Activated B cell treated with CpG ODN at 0.5 μM for 24 hours (primary cell): ENCODE measurements at places on chromosomes 16 and 17. TPM values are rescaled to one million over a fixed set of nuclear protein-coding genes. Genes with fewer than 3 reads are reported as not detected.
A peak's percentile ranks its signal among the peaks of the same experiment; 100 is the strongest.

- H3K27ac ChIP-seq: peak overlapping the region; percentile 75
- H3K27me3 ChIP-seq: no peaks in the 10 kb centered on the region
- no peaks in the 10 kb centered on the region for H3K36me3 ChIP-seq
- H3K4me3 ChIP-seq: no peak overlapping the region
- peaks cover 42% of the 10 kb centered on the region for H3K4me1 ChIP-seq
- no peak for DNase-seq
Measured at GRCh38 chr17:17739388-17740066, 58.3 kb downstream of the RAI1 start.

GRCh38 chr17:80885947-80886582 is 105.6 kb upstream of the CHMP6 start:
- H3K27ac ChIP-seq: peak overlapping the region; percentile 46
- no peaks in the 10 kb centered on the region for H3K27me3 ChIP-seq
- DNase-seq: no peak
- peak overlapping the region; percentile 52 for H3K4me3 ChIP-seq

DNA sequence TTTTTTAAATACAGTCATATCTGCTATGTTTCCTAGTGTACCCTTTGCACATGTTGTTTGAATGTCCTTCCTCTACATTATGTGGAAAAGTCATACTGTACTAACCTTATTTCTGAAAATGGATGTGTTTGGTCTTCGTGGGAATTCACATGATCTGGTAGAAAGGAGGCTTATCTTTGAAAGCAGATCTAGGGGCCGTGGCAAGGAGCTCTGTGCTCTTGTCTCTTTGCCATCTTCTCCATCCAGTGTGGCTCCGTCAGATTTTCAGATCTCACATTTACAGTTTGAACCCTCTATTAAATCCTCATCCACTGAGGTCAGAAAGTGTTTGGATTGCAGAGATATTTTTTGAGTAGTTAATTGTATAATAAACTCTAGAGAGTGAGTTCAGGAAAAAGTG is 32.9 kb downstream of the MAP2K4 start:
- no peak for DNase-seq
- no peaks in the 10 kb centered on the region for H3K27me3 ChIP-seq
- no peak overlapping the region for H3K4me3 ChIP-seq
- peaks cover 18% of the 10 kb centered on the region for H3K36me3 ChIP-seq
- H3K27ac ChIP-seq: no peak overlapping the region

DNA sequence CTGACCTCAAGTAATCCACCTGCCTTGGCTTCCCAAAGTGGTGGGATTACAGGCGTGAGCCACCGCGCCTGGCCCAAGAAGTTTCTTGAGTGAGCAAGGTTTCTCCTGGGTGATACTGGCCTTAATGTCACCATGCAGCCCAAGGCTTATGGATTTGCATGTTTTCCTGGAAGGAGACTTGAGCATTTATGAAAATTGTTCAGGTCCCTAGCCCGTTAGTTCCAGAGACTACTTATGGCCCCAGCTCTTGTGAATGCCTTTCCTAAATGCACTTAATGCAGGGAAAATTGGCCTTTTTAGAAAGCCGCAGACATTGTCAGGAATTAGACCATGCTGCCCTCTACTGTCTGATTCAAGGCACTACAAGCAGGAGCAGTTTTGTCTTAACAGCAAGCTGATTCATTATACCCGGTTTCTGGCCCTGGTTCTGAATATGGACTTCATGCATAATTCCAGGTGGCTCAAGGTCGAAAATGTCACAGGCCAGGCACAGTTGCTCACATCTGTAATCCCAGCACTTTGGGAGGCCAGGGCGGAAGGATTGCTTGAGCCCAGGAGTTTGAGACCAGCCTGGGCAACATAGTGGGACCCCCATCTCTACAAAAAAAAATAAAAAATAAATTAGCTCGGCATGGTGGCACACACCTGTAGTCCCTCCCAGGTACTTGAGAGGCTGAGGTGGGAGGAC is 91.3 kb downstream of the SNX29 start:
- peaks cover 54% of the 10 kb centered on the region for H3K36me3 ChIP-seq
- peaks cover 17% of the 10 kb centered on the region for H3K4me1 ChIP-seq
- H3K27me3 ChIP-seq: no peaks in the 10 kb centered on the region
- no peak overlapping the region for H3K4me3 ChIP-seq

GRCh38 chr16:18958621-18959029 is 25.1 kb upstream of the TMC7 start:
- no peak overlapping the region for H3K4me3 ChIP-seq
- peaks cover 6% of the 10 kb centered on the region for H3K4me1 ChIP-seq
- peaks cover 5% of the 10 kb centered on the region for H3K27me3 ChIP-seq
- H3K27ac ChIP-seq: no peak overlapping the region

GRCh38 chr16:88879788-88880055 is 13.3 kb upstream of the PABPN1L start:
- H3K4me3 ChIP-seq: no peak overlapping the region
- no peak for DNase-seq
- no peaks in the 10 kb centered on the region for H3K27me3 ChIP-seq

DNA sequence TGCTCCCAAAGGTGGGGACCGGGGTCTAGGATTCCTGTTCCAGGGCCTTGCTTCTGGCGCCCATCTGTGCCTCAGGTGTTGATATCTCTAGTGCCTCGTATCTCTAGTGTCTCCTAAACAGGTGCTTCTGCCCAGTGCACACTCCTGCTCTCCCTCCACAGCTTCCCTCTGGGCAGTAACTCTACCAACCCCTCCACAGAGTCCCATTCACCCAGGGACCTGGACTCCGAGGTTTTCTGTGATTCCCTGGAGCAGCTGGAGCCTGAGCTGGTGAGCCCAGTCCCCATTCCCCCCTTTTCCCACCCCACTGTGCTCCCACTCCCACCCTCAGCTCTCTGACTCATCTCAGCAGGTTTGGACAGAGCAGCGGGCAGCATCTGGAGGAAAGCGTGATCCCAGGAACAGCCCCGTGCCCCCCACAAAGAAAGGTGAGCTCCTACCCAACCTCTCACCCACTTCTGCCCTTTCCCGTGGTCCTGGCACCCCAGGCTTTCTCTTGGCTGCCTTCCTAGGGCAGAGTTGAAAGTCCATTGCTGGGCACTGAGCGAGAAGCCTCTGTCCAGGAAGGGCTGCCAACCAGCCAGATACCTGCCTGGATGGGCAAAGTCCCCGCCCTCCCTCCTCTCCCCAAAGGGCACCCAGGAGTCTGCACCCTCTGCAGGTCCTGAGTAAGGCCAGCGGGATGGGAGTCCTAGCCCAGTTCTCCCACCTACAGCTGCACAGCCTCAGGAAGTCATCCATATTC is 2.2 kb downstream of the ACBD4 start:
- peaks cover 7% of the 10 kb centered on the region for H3K36me3 ChIP-seq
- H3K4me1 ChIP-seq: peaks cover 16% of the 10 kb centered on the region
- no peak for DNase-seq
- no peaks in the 10 kb centered on the region for H3K27me3 ChIP-seq
- no peak overlapping the region for H3K4me3 ChIP-seq
- H3K27ac ChIP-seq: no peak overlapping the region

DNA sequence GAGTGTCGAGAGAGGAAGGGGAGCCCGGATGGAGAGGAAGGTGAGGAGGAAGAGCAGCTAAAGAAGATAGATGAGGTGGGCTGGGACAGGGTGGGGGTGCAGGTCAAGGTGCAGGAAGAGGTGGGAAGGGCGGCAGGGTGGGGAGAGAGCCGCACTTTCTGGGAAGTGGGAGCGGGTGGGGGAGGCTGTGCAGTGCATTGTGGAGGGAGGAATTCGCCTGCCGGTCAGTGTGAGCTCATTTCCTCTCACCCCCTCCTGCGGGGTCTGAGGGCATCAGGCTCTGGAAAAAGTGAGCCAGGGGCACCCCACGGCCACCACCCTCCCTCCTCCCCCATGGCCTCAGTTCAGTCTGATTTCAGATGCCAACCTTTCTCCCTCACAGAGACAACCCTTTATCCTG is 2.5 kb upstream of the ARHGAP23 start:
- no peaks in the 10 kb centered on the region for H3K36me3 ChIP-seq
- no peak overlapping the region for H3K27ac ChIP-seq
- H3K4me3 ChIP-seq: no peak overlapping the region
- no peak for DNase-seq

The HS3ST3B1 gene
- 3.1 and 3.3 TPM in 2 replicates for total RNA-seq

The CACNA1H gene
- total RNA-seq: 0.02 TPM in 1 of 2 replicates, not detected in the other
